Stimulated activated CD8-positive, alpha-beta memory T cell treated with anti-CD3 and anti-CD28 coated beads, Interleukin-7, amount 100 ng/mL, for 24 hours (primary cell): ENCODE measurements at places on chromosomes 7 and 10.

DNA sequence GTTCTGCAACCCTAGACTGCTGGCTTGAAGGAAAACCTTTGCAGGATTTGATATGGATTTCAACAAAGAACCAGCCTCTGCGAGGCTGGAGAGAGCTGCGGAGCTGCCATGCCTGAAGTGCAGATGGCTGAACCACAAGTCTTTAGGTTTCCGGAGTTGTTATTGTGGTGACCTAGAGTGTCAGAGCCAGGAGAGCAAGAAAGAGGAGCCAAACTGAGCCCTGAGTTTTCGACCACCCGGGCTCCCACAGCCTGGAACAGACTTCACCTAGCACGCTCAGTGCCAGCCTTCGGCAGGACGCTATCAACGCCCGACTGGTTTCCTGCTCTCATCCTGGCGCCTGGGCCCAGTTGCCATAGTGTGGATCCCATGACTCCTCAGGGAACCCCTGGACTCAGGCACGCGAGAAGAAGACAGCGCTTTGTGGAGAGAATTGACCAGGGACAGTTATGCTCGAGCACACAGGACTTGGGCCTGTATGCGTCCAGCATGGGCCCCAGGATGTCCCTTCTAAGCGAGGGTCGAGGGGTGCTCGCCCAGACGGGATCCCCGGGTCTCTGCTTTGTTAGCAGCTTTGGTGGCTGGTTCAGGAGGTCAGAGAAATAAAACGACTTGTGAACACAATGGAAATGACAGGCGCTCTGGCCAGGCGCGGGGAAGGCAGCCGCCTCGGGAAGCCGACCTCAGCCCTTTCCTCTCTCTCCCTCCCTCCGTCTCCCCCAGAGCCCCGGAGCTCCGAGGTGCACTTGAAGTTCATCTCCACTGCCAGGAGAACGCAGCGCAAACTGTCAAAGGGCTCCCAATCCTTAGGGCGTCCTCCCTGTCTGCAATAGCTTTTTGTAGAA lies 1.8 kb upstream of the GAD2 start:
- no peak for DNase-seq

- no peak for DNase-seq
Observed at GRCh38 chr10:112250555-112250954, 32.6 kb upstream of the TECTB start.

DNA sequence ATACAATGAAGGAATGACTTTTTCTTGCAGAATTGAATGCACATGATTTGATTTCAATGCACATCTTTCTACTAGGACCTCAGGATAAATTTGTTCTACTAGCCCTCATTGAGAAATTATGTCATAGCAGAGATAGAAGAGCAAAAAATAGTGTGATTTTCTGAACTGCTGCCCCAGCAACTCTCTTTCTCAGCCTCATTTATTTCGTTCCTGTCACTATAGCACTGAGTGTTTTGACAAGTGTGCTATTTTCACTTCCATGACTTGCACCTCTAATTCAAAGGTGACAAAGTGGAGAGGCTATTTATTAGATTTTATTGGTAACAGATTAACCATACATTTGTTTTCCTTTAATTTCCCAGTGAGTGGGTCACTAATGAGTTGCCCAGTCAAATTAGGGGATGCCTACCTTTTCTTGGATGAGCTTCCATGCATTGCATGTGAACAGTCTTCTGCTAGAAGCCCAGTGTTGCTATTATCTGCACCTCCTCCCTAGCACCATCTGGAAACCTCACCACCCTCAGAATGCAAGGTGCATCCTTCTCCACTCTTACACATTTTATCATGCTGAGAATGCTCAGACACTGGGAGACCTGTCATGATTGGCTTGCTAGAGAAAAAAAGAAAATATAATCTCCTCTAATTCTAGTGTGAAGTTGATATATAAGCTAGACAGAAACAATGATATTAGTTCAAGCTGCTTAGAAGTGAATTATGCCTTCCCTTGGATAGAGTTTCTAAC lies 119.6 kb upstream of the CTTNBP2 start:
- DNase-seq, result no peak

GRCh38 chr10:126080291-126080825 lies 184.0 kb downstream of the FANK1 start:
- DNase-seq, result no peak

DNA sequence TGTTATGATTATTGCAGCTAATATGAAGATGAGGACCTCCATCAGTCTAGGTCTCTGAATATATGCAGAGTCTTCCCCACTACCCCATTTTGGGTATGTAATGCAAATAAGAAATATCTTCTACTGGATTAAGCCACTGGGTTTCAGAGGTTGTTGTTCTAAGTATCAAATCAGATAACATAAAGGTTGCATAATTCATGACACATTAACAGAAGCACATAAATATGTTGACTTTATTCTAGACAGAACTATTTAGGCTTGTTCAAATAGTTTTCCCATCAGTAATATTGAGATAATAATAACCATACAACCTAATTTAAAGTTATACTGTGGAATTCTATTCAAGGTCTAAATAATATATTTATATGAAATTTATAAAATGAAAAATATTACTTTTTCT lies 157.1 kb downstream of the ETV1 start:
- DNase-seq, result no peak

GRCh38 chr7:14714161-14714728 lies 188.3 kb downstream of the DGKB start:
- DNase-seq, result no peak

DNA sequence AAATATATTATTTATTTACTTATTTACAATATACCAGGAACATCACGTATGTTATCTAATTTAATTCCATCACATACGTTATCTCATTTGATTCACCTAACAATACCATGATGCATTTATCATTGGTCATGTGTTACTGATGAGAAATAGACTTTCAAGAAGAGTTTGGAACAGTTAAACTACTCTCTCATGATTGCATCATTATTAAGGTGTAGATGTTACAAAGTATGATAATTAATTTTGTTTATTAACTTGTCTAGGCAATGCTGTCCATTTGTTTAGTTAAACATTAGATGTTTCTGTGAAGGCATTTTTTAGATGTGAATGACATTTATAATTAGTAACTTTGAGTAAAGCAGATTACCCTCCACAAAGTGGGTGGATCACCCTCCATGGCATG lies 32.0 kb upstream of the PCDH15 start:
- no peak for DNase-seq

GRCh38 chr7:46134795-46135194 lies 213.7 kb upstream of the IGFBP3 start:
- DNase-seq, result no peak
